ENCODE measurements at places on chromosomes 3 and 15.

DNA sequence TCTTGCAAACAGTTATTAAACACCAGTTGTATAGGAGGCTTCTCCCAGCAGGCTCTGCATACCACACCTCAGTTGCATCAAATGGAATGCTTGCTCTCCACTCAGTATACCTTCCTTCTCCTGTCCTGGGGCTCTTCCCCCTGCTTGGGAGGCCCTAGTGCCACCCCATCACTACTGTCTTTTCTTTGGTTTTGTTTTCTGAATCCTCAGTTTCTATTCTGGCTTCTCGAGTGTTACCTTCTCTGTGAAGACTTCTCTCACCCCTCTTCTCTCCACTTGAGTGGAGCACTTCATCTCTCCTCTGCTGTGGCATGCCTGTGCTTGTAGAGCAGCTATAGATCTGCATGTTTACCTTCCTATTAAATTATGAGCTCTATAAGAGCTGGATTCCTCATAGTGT is 75.7 kb upstream of the TPRG1 start:
- DNase-seq: no peak

DNA sequence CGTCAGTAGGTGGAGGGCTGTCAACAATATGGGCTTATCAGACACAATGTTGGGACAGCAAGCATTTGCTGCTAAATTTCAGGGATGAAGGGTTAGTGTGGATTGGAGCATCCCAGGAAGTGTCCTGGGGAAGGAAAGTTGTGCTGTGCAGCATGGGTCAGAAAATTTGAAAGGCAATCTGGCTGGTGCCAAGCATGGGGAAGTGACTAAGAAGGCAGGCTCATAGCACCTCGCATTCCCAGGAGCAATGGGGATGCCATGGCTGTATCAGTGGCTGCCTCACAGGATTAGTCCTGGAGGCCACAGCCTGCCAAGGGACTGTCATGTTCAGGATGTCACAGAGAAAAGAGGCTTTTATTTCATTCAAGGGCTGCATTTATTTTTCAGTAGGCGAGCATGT is 322.4 kb upstream of the TRIM42 start:
- DNase-seq: no peak

GRCh38 chr3:191254098-191254873 is 55.2 kb downstream of the OSTN start:
- no peak for DNase-seq

- DNase-seq: no peak
These were observed 3.2 kb downstream of the ULK3 start for GRCh38 chr15:74839526-74840395.

DNA sequence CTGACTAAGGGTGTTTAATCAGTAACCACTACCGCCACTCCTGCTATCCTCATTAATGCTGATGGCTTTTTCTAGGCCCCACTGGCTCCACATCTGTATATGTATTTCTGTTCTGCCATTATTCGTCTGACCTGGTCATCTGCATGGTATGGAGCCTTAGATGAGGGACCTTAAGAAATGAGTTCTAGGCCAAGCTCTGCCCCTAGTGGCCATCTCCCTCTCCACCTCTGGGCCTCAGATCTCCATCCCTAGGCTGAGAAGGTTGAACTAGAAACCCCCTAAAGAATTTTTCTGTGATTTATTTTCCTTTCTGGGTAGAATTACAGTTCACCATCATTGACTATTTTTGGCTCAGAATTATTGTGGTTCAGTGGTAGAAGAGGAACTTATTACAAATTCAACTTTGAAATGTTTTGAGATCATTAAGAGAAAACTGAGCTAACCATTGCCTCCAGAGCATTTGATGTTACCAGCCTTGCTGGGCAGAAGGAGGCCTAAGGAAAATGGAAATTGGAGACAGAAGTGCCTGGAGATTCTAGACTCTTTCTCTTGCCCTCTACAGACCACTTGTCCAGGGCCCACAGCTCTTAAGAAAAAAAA is 325.2 kb upstream of the NR2E3 start:
- DNase-seq: no peak

- no peak for DNase-seq
These were observed 202.4 kb upstream of the RGMA start for GRCh38 chr15:93291380-93291779.

DNA sequence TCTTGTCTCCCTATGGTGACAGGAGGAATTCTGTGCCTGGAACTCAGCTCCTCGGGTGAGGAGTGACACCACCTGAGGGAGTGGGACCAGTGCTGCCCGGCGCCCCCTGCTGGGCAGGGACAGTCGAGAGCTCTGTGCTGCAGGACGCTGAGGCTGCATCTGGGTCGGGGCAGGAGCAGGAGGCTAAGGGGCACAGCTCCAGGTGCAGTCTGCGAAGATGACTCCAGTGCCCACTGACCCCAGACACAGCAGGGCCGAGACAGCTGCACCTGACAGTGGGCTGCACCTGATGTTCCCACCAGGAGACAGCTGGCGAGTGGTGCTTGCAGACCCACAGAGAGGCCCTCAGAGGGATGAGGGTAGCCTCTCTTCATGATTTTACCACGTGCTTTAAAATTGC is 152.9 kb downstream of the ATP10A start:
- no peak for DNase-seq

- DNase-seq: no peak
These were observed 21.3 kb downstream of the NPAP1 start for GRCh38 chr15:24696842-24697241.

GRCh38 chr15:89615135-89615534 is 39.9 kb downstream of the TICRR start:
- DNase-seq: no peak

GRCh38 chr3:145368748-145369147 is 792.2 kb downstream of the PLOD2 start:
- no peak for DNase-seq

GRCh38 chr3:140953028-140953960 is 11.7 kb downstream of the SLC25A36 start:
- DNase-seq: no peak
